ENCODE measurements at places on chromosomes 1 and 21.

GRCh38 chr21:41282412-41282811 lies 34.2 kb upstream of the FAM3B start:
- no peak for DNase-seq

- no peak for DNase-seq
Measured at GRCh38 chr1:9842781-9843575, 19.2 kb upstream of the CLSTN1 start.

GRCh38 chr1:235401251-235401650 lies 34.0 kb downstream of the TBCE start:
- DNase-seq = no peak

DNA sequence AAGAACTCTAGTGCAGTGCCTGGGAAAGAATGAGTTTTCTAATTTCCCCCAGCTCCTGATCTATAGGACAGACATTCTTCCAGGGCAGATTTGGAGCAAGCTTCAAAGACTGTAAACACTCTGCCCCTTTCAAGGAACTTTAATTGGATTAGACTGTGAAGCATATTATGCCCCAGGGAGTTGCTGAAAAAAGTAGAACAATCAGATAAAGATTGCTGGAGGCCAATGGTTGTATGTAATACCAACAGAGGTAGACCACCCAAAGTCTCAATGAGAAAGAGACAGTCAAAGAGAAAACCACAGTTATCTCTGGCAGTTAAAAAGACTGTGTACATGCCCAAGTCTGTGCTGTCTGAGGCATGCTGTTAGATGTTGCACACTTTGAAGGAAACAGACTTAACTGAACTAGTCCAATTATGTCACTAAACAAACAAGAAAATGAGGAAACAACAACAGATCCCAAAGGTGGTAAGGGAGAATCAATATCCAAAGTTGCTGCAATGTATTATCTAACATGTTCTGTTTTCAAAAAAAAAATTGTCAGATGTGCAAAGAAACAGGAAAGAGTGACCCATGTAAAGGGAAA lies 24.4 kb downstream of the C4BPA start:
- no peak for DNase-seq

- DNase-seq = no peak
Measured at GRCh38 chr1:74065081-74065480, 132.9 kb downstream of the LRRIQ3 start.

GRCh38 chr1:6234502-6235295 lies 1.1 kb downstream of the ICMT start:
- no peak for DNase-seq

DNA sequence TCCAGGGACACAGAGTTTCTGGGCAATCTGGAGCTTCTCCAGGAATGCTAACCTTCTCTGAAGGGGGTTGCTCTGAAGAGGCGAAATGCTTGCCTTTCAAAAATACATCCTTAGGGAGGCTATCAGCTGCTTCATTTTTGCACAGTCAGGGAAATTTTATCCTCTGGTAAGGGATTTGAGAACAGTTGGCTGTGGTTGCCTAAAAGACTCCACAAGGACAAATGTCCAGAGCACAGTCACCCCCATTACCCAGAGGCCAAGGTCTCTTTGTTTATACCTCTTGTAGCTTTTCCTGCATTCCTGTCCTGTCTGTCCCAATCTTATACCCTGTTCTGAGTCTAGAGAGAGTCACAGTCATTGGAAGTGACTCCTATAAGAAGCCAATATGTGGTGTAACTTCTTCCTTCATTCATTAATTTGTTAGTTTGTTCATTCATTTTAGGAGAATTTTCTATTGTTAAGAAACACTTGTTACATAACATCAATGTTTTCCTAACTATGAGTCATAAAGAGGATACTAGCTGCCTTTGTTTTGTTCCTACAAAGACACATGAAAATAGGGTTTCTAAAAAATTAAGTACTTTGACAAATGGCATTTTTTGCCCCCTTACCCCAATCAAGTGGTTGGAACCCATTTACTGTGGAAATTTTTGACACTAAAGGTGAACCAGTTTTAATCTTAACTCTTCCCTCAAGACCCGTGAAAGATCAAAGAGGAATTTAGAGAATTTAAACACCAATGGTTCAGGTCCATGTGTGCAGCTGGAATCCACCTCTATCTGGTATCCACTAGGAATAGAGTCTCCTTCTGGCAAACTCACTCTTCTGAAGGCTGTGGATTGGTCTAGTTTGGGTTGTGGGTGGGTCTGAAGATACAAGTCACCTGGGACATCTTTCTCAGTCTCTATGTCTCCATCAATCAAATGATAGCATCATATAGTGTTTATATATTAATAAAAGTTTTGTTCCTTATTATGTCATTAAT lies 47.1 kb downstream of the GPR88 start:
- DNase-seq = no peak

DNA sequence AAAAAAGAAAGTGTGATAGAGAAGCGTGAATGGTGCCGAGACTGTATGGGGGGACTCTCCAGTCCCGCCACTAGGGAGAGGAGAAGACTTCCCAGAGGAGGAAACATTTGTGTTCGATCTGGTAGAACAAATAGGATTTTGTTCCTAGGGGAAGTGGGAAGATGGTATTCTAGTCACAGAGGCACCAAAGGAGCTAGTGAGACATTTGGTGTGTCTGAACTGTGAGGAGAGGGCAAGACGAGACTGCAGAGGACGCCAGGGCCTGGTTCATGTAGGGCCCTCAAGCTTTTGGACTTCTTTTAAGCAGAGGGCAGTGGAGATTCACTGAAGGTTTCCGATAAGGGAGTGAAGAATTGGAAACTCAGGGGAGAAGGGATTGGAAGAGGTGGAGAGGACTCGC lies 2.9 kb downstream of the BTBD19 start:
- no peak for DNase-seq

DNA sequence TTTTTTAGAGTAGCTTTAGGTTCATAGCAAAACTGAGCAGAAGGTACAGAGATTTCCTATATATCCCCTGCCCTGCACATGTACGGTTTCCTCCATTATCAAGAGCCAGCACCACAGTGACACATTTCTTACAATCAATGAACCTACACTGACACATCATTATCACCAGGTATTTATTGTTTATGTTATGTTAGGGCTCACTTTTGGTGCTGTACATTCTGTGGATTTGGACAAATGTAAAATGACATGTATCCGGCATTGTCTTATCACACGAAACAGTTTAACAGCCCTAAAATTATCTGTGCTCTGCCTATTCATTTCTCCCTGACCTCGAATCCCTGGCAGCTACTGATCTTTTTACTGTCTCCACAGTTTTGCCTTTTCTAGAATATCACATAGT lies 93.7 kb upstream of the DPH5 start:
- no peak for DNase-seq

DNA sequence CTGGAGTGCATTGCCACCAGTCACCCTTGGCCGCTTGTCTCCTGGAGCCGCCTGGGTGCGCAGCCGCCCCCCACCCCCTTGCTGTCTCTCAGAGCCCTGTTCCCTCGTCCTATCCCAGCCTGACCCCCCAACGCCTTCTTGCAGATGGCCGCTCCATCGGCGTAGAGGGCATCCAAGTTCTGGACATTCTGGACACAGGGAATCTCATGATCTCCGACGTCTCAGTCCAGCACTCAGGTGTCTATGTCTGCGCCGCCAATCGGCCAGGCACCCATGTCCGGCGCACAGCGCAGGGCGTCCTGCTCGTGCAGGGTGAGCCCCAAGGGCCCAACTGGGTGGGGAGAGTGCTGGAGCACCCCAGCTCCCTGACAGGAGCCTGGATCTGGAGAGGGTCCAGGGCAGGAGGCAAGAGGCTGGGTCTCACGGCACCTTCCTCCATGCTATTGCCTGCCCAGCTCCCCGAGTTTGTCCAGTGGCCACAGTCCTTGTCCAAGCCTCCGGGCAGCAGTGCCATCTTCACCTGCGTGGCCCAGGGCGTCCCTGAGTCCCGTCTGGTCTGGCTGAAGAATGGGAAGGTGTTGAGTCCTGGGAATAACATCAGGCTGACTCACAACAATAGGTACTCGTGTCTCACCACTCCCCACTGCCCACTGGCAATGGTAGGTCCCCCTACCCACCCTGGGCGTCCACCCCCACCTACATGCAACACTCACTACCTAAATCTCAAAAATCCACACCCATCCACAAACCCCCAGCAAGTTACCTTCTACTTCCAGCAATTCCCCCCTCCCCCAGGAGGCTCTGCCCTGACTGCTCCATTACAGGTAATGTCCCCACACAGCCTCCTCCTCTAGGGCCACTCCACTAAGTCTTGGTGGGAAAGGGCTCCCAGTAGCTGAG lies 24.6 kb downstream of the SLC27A3 start:
- no peak for DNase-seq

GRCh38 chr1:39110325-39110851 lies 84.2 kb downstream of the NDUFS5 start:
- DNase-seq = no peak

DNA sequence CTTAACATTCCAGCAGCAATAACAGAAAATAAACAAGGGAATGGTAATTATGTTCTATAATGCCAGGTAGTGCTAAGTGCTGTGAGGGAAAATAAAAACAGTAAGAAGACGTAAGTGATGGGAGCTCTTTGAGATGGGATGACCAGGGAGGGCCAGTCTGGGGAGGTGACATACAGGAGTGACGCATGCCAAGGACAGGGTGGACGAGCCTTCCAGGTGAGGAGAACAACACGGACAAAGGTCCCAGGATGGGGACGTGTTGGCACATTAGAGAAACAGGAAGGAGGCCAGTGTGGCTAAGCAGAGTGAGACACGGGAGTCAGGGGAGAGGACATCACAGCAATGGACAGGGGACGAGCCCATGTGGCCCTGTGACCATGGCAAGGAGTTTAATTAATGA lies 11.7 kb upstream of the LRRC52 start:
- DNase-seq = no peak

DNA sequence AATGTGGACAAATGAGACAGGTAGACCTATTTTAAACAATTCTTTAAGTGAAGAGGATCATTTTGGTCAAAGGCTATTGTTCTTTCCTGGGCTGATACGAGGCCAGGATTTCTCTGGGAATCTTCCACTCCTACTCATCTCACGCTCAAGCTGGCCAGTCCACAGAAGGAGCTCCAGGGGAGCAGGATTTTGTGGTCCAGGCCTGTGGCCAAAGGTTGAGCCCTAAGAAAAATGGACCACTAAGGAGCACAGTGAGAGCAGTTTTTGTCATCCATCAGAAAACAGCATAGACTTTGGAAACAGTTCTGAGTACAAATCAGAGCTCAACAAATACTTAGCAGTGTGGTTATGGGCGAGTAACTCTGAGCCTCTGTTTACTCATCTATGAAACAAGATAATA lies 260.2 kb upstream of the RUNX1 start:
- no peak for DNase-seq

DNA sequence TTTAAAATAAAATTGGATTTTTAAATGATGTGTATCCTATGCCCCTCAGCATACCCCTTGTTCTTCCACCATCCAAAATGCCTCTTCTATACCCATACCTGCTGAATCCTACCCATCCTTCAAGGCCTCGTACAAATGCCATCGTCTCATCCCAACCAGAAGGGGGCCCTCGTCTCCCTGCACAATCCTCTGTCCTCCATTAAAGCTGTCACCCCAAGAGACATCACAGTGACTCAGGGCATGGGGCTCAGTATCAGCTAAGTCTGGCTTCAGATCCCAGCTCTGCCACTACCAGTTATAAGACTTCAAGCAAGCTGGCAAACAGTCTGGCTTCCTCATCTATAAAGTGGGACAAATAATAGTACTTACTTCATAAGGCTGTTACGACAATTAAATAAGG lies 23.8 kb downstream of the IGFN1 start:
- no peak for DNase-seq

DNA sequence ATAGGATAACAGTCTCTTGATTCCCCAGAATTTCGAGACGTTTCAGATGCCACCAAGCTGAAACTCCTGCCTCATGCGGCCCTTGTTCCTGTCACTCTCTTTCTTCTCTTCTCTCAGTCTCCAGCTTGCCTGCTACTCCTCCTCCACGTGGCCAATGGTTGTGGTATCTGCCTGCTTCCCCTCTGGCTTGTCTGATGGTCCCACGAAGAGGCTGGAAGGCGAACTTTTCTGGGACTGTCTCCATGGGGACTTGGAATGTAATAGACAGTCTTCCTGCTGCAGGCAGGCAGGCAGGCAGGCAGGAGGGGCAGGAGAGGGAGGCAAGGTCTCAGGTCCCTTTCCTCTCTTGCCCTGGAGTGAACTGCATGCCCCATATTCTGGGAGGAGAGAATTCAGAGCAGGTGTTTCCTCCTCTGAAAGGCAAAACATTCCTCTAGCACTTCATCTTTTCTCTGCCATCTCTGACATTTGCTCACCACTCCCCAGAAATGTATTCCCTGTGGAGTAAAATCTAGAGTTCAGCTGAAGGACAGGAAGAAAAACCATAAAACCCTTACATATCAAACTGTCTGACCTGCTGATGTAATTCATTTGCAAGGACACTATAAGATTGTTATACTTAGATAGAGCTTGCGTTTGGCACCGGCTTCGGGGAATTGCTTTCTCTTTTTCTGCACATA lies 64.1 kb upstream of the GNG12 start:
- DNase-seq = no peak

- no peak for DNase-seq
Measured at GRCh38 chr1:241464985-241465384, 54.6 kb downstream of the FH start.

- DNase-seq = no peak
Measured at GRCh38 chr1:243739335-243740003, 110.6 kb downstream of the AKT3 start.

GRCh38 chr1:18879215-18879790 lies 19.8 kb upstream of the TAS1R2 start:
- no peak for DNase-seq

GRCh38 chr1:208044589-208045462 lies 133.9 kb upstream of the CD34 start:
- no peak for DNase-seq

DNA sequence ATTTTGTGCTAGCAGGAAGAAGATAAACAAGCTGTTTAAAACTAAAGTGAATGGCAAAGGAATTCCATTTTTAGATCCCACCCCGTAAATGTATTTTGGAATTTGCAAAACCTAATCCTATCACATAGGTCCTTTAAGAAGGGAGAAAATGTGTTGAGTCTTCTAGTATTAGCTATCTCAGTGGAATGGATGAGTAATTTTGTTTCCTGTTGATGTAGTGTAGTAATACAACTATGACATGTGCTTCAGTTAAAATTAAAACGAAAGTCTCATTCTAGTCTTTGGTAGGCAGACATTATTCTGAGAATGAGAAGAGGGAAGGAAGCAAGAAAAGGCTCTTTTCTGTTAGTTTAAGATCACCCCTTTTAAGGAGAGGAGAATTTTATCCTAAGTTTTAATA lies 265.9 kb upstream of the C1orf105 start:
- no peak for DNase-seq

GRCh38 chr1:84621553-84621952 lies 47.3 kb upstream of the CTBS start:
- no peak for DNase-seq

DNA sequence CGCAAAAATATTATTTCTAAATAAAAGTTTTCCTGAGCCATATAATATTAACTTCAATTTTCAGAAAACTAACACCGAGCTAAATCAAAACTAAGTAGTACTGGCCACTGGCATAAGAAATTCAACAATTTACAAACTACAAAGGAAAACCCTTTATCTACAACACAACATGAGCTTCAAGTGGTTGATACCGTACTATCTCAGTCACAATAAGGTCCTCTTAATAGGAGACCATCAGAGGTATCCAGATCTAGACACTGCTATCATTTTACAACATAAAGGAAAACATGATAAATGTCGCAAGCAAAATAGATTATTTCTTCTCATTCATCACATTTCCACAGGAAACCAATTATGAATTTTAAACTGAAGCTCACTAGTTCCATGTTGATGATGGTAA lies 39.5 kb downstream of the GATAD2B start:
- no peak for DNase-seq

Measured in stimulated activated CD4-positive, alpha-beta T cell treated with anti-CD3 and anti-CD28 coated beads, Interleukin-12 subunit alpha, Interleukin-12 subunit beta, amount 100 ng/mL, for 4 hours (primary cell).